Urothelium cell line (cell line): ENCODE measurements at places on chromosomes 7 and 10.

DNA sequence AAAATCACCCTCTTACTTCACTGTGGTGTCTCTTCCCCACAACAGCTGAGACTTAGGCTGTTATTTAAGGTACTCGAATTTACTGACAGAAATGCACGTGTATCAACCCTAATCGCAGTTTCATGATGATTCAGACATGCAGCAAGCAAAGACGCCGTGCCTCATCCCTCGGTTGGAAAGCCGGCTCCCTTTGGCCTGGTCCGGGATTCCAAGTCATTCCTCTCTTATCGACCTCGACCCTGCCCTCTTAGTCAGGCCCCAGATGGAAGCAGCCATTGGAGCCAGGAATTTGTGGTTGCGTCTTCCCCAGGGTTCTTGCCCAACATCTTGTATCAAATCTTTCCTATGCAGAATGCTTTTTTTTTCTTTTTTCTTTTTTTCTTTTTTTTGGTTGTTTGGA is 229.5 kb downstream of the GATA3 start:
- DNase-seq = peak; percentile 7

- no peak for DNase-seq
Observed at GRCh38 chr7:140155428-140155827, 21.4 kb downstream of the KDM7A start.

DNA sequence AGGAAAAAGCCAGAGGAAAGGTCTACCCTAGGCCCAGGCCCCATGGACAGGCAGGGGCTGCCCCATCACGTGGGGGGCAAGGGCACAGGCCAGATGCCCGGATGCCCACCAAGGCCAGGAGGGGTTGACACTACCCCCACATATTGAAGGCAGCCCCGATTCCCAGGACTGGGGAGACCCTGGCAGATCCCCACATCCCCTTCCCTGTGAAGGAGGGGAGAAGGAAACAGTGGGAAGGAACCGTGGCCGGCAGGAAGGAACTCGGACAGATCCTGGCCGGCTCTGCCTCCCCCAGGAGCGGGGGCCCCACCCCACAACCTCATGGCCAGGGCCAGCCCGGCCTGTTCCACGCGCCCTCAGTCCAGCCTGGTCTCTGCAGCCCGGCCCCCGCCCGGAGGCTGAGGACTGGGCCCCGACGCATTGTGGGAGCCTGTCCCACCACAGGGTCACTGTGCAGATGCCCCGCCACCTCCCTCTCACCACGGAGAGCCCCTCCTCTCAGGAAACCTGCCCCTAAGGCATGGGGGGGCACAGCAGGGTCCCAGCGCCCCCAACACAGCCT is 41.3 kb downstream of the PAPOLB start:
- DNase-seq = no peak

- DNase-seq = no peak
Observed at GRCh38 chr7:147829016-147829415, 761.5 kb upstream of the C7orf33 start.

- peak; percentile 14 for DNase-seq
Observed at GRCh38 chr10:8758029-8758428, 703.5 kb downstream of the GATA3 start.

GRCh38 chr10:94357193-94357592 is 5.5 kb downstream of the NOC3L start:
- no peak for DNase-seq

DNA sequence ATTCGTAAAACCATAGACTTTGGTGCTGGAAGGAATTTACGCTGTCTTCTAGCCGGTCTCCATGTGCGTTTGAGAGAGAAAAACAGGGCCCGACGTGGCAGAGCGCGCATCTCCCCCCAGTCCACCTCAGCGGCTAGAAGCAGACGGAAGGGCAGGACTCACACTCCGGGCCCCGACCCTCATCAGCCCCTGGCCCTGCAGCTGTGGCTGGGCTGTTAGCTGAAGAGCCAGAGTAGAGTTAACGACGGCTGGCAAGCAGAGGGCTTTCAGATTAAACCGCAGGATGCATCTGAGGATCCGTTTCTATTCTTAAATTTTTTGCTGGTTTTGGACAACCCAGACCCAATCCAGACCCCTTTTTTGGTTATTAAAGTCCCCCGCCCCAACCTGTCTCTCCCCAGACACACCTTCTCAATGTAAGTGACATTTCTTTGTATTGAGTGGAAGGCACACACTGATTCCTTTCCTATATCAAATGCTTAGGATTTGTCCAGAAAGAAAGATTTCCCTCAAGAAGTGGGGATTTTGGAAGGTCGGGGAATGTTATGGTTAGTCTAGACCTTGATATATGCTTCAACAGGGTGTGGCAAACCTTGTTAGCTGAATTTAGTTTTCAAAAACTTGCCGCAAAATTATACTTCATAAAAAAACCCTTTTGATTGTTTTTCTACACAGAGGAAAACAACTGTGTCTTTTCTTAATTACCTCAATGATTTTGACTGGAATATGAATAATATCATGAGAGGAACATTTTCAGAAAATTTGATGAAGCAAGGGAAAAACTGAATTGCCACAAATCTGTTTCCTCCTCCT is 1.7 kb upstream of the TBX20 start:
- DNase-seq = no peak

- DNase-seq = no peak
Observed at GRCh38 chr7:135186841-135187253, 16.3 kb upstream of the CYREN start.

DNA sequence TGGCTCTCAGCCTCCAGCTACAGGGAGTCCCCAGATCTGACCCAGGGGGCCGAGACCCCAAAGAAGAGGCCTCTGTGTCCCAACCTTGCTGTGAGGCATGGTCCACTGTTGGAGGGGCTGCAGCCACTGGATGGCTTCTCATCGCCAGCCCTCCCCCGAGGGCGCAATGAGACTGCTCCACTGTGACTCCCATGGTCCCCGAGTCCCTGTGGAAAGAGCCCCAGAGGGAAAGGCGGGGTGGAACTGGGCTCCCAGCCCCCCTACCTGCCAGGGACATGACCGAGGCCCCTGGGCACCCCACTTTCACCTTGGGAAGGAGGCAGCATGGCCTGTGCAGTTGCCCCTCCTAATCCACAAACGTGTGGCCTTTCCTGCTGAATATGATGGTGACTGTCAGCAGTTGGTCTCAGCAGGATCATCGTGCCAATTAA is 33.5 kb upstream of the RET start:
- DNase-seq = no peak
